ENCODE measurements at places on chromosomes 4 and X.

DNA sequence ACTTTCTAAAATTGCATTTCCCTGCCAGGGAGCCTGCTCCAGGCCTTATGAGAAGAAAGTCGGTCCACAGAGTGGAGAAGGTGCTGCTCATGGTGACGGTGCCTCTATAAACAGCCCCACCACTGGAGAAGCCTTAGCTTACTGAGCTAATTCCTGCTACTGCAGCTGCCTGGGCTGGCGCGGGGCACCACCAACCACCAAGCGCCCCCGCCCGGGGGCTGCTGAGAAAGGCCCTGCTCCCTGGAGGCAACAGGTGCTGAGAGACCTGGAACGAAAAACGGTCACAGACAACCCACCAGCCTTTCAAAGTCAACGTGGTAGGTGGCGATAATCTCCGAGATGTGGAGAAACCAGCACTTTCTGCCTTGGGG lies 2.9 kb downstream of the HCFC1 start:
- DNase-seq, result peak; percentile 41

GRCh38 chr4:76200771-76201231 lies 12.8 kb downstream of the SCARB2 start:
- no peak for DNase-seq

DNA sequence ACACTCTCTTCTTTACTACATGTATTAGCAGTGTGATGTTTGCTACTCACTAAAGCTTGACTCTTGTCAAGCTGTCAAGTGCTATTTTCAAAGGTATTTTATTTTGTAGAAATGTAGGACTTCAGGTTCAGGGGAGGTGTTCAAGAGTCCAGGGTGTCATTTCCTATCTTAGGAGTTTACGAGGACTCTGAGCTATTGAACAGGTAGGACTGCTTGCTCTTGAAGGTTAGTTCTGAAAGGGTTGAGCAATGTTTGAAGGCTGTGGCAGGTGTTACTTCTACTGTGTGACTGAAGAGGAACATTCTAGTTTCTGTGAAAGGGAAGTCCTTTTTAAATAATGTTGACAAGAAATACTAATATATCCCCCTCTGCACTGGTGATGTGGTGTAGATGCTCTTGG lies 1151.2 kb downstream of the PDHA2 start:
- no peak for DNase-seq

DNA sequence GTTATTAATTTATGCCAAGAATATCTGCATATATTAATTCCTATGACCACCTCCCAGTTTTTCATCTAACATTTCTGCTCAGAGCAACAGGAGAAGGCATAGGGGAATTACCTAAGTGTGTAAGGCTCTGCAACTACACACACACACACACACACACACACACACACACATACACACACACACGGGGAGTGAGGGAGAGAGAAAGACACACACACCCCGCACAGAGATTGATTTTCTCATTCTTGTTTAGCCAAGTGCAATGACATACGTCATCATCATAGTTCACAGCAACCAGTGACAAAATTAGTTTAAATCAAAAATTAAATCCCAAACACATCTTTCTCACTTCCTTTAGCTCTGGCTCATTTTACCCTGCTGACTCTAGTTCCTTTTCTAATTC lies 203.1 kb downstream of the RBMX2 start:
- no peak for DNase-seq

GRCh38 chrX:132612821-132613564 lies 124.2 kb upstream of the MBNL3 start:
- DNase-seq, result no peak

- no peak for DNase-seq
Measured at GRCh38 chr4:169202145-169202699, 68.5 kb downstream of the SH3RF1 start.

- no peak for DNase-seq
Measured at GRCh38 chrX:63747331-63747730, 37.7 kb downstream of the ARHGEF9 start.

All from central memory CD4-positive, alpha-beta T cell (primary cell).